ENCODE measurements at places on chromosomes 3 and 15. TPM values are rescaled to one million over a fixed set of nuclear protein-coding genes. Genes with fewer than 3 reads are reported as not detected.

Gene UCN2
- total RNA-seq = 1.3 TPM

Gene MYD88
- total RNA-seq = 39.8 TPM

Gene HTR3E
- total RNA-seq = not detected

Gene AQP9
- total RNA-seq = not detected

Gene PARP14
- 6.6 TPM for total RNA-seq

Gene C15orf62
- total RNA-seq = 0.61 TPM

Gene GPR149
- not detected for total RNA-seq

Gene LRRK1
- 2.5 TPM for total RNA-seq

Gene ROBO1
- total RNA-seq = 88.7 TPM

Gene CPB1
- not detected for total RNA-seq

Gene TMIE
- not detected for total RNA-seq

Gene CILP
- 0.14 TPM for total RNA-seq

Gene TEX55
- not detected for total RNA-seq

Gene RNF111
- 37.4 TPM for total RNA-seq

Gene CLRN1
- total RNA-seq = not detected

Gene LMAN1L
- not detected for total RNA-seq

Gene MUC20
- 2.3 TPM for total RNA-seq

Gene LRRIQ4
- 0.16 TPM for total RNA-seq

Gene UMPS
- total RNA-seq = 70.7 TPM

Gene UBAP1L
- total RNA-seq = 4.5 TPM

Gene CLEC3B
- not detected for total RNA-seq

Gene SI
- not detected for total RNA-seq

Gene SLC7A14
- 0.09 TPM for total RNA-seq

Gene AADACL2
- total RNA-seq = not detected

Gene ASB14
- total RNA-seq = not detected

Gene GABRR3
- total RNA-seq = not detected

Gene ITGA11
- 0.51 TPM for total RNA-seq

Gene MUSTN1
- 4.1 TPM for total RNA-seq

Gene HGD
- total RNA-seq = 1.2 TPM

Gene NR1I2
- 0.26 TPM for total RNA-seq

Gene CISH
- total RNA-seq = 8.6 TPM

Gene ESYT3
- 0.44 TPM for total RNA-seq

Gene ANKDD1A
- total RNA-seq = 4.6 TPM

Gene FEZF2
- total RNA-seq = 0.28 TPM

Gene TLR9
- total RNA-seq = not detected

Gene DCBLD2
- 89.1 TPM for total RNA-seq

Gene ABHD5
- total RNA-seq = 12.5 TPM

Gene NEIL1
- total RNA-seq = 20.4 TPM

Gene PCYT1A
- total RNA-seq = 30.2 TPM

Gene TTLL13
- total RNA-seq = 0.19 TPM

Gene TGM4
- total RNA-seq = not detected

Gene PCLAF
- total RNA-seq = 84.3 TPM

Gene PRKCI
- 33.4 TPM for total RNA-seq

Gene HRG
- total RNA-seq = not detected

Gene GCSAM
- not detected for total RNA-seq

Gene GHSR
- total RNA-seq = not detected

Gene ARL14
- not detected for total RNA-seq

Gene ABI3BP
- not detected for total RNA-seq

Gene CAMK2N2
- total RNA-seq = 5.6 TPM

Gene SERPINI2
- total RNA-seq = 0.86 TPM

Gene PP2D1
- total RNA-seq = not detected

Gene ACTL6A
- 103 TPM for total RNA-seq

Gene TRIP4
- 19.4 TPM for total RNA-seq

Gene ITIH1
- not detected for total RNA-seq

Gene TF
- total RNA-seq = 0.98 TPM

Gene CMTM8
- total RNA-seq = 4.4 TPM

Gene FBXO40
- not detected for total RNA-seq

Gene EPHA3
- 22.1 TPM for total RNA-seq

Measured in neural crest cell (in vitro differentiated cells).